ENCODE measurements at places on chromosomes 1 and 21.
A peak's percentile ranks its signal among the peaks of the same experiment; 100 is the strongest.

DNA sequence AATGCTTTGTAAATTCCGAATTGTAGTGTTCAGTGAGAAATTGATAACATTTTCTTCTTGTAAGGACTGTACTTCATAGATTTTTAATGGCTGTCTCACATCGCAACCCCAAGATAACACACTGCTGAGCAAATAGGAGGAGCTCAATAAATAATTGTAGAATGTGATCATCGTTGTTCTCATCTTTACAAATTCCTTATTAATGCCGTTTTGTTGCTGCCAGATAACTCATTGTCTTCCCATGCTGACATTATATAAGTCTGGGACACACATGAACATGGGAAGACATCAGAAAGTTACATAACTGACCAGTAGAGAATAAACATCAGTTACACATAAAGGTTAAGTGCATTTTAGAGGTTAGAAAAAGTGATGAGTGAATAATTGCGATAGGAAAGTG, 46.4 kb upstream of the TSPAN2 start:
- DNase-seq = no peak

- no peak for DNase-seq
Measured at GRCh38 chr1:2022063-2022770, 3.1 kb downstream of the GABRD start.

DNA sequence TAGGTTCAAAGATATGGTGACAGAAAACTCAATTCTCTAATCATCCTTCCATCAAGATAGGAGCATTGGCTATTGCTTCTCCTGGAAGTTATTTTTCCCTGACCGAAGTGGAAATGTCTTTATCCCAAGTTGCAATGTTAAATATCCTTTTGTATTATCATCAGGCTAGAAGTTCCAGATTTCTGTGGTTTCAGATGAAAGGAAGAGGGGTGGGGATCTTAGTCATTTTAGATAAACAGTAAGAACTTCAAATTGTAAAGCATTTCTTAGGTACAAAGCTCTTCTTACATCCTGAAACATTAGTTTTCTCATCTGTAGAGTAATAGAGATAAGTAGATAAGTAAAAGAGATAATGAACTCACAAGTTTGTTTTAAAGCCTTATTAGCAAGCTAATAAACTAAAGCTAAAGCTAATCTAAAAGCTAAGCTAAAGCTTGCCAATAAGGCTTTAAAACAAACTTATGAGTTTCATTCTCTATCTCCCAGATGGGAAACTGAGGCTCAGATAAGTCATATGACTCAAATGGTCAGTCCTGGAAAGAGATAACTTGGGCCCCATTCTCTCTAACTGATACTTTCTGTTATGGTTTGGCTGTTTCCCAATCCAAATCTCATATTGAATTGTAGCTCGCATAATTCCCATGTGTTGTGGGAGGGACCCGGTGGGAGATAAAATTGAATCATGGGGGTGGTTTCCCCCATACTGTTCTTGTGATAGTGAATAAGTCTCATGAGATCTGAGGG, 99.2 kb upstream of the KCNK2 start:
- DNase-seq = no peak

GRCh38 chr1:224387302-224387912, 30.7 kb downstream of the CNIH4 start:
- peak; percentile 45 for DNase-seq

DNA sequence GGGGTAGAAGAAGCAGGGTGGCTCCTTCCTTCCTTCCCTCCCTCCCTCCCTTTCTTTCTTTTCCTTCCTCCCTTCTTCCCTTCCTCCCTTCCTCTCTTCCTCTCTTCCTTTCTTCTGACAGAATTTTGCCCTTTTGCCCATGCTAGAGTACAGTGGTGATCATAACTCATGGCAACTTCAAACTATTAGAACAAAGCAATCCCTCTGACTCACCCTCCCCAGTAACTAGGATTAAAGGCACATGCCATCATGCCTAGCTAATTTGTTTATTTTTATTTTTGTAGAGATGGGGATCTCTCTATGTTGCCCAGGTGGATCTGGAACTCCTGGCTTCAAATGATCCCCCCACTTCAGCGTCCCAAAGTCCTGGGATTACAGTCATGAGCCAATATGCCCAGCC, 10.0 kb upstream of the RPE65 start:
- no peak for DNase-seq

DNA sequence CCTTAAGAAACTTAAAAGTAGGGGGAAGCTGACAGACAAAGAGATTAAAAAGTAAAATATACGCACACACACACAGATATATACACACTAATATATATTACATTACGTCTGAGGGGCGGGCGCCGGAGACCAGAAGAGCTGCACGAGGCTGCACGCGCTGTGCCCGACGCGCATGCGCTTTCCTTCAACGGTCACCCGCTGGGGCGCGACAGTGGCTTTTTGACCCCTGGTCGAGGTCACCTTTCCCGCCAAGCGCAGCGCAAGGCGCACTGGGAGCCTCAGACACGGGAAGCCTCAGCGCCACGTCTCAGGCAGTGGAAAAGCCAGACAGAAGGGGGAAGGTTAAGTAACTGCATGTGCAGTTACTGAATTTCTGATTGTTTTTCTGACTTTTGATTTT, at the start of gene HORMAD1:
Gene HORMAD1, minus strand, starts transcription at position 193 of the 400 bp plus-strand sequence. CDS start 1,390 bp downstream, outside the sequence.
- DNase-seq = no peak

DNA sequence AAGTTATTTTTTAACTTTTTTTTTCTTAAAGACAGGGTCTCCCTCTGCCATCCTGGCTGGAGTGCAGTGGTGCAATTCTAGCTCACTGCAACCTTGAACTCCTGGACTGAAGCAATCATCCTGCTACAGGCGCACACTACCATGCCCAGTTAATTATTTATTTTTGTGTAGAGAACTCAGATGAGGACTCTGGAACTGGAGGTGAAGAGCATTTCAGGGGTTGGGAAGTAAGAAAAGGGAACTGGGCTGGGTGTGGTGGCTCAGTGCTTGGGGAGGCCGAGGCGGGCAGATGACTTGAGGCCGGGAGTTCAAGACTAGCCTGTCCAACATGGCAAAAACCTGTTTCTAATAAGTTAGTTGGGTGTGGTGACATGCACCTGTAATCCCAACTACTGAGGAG, 28.9 kb downstream of the SLC35F3 start:
- DNase-seq = no peak

DNA sequence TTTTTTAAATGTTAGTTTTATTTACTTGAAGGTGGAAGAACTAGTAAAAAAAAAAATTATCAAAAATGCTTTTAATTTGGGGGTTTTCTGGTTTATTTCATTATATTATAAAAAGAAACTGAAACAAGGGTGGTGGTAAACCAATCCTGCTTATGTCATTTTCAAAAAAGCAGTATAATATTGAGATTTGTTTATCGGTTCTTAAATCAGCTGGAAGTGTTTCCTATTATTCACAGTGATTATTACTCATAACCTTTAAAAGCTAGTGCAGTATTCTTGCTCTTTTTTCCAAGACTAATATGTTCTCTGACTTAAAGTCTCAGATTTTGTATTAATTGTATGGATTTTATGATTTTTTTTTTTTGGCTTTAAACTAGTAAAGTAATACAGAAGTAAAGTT, 5.4 kb upstream of the LRRC40 start:
- no peak for DNase-seq

GRCh38 chr1:94130851-94131595, 10.1 kb upstream of the ABCA4 start:
- no peak for DNase-seq

DNA sequence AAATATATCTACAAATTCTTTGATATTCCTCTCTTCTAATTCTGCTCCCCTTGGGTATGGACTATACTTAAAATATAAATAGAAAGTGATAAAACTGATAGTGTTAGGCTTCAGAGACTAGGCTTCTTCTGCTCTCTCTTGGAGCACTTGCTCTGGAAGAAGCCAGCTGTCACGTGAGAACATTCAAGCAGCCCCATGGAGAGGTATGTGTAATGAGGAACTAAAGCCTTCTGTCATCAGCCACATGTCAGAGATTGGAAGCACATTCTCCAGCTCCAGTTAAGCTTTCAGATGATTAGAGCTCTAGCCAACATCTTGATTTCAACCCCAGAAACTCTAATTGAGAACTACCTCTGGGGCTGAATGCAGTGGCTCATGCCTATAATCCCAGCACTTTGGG, 34.3 kb downstream of the XKR8 start:
- no peak for DNase-seq

- DNase-seq = no peak
Measured at GRCh38 chr1:218459450-218459849, 114.3 kb downstream of the TGFB2 start.

DNA sequence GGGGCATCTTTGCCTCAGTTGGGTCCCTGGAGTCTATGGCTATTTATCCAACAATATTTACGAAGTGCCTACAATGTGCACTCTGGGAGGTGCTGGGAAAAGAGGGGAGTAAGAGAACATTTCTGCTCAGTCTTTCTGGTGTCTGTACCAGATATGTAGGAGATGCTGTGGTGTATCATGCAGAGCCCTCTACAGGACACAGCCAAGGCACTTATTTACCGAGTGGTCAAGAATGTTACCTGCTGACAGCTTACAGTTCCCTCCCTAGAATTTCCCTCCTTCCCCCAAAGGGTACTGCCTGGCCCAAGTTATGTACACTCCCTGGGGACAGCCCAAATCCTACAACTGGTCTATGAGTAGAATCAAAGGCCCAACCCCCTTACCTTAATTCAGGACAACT, 177.7 kb downstream of the C1orf94 start:
- DNase-seq = no peak

GRCh38 chr1:35431173-35431599, 126.0 kb downstream of the KIAA0319L start:
- no peak for DNase-seq

- DNase-seq = no peak
Measured at GRCh38 chr1:58804853-58805565, 21.2 kb upstream of the JUN start.

- DNase-seq = no peak
Measured at GRCh38 chr1:215673943-215674342, 106.8 kb downstream of the KCTD3 start.

DNA sequence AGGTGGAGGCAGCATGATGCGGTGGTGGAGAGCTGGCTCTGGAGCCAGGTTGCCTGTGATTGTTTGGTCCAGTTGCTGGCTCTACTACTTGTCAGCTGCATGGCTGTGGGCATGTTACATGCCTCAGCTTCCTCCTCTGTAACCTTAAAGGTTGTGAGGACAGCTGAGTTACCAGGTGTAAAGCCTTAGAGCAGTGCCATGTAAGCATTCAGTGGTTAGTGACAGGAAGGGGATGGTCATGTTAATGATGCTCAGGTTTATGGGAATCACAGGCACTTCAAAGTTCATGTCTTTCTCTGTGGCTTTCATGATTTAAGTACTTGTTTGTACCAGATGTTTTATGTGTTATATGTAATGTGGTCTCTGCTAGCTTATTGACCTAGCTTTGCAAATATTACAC, 32.6 kb downstream of the PTGFRN start:
- DNase-seq = no peak

Data from CD4-positive, alpha-beta T cell treated with Interleukin-12 subunit alpha and Interleukin-12 subunit beta, for 1 hour (primary cell).